Activated naive CD4-positive, alpha-beta T cell treated with anti-CD3 and anti-CD28 coated beads for 36 hours (primary cell): ENCODE measurements at places on chromosomes 5 and 9. TPM values are rescaled to one million over a fixed set of nuclear protein-coding genes. Genes with fewer than 3 reads are reported as not detected.

Gene IFNK
- not detected for total RNA-seq

GRCh38 chr5:99037668-99038067 lies 108.9 kb upstream of the CHD1 start:
- peak; percentile 46 for DNase-seq
- H3K27me3 ChIP-seq: no peaks in the 10 kb centered on the region
- peaks cover 25% of the 10 kb centered on the region for H3K36me3 ChIP-seq
- H3K4me3 ChIP-seq: no peak overlapping the region
- peaks cover 46% of the 10 kb centered on the region for H3K4me1 ChIP-seq
- H3K27ac ChIP-seq: no peak overlapping the region

GRCh38 chr5:109921735-109922380 lies 232.1 kb downstream of the MAN2A1 start:
- H3K27me3 ChIP-seq: no peaks in the 10 kb centered on the region
- peaks cover 35% of the 10 kb centered on the region for H3K4me1 ChIP-seq
- DNase-seq: peak; percentile 84
- H3K27ac ChIP-seq: peak overlapping the region; percentile 93
- peaks cover 2% of the 10 kb centered on the region for H3K36me3 ChIP-seq

GRCh38 chr5:77743181-77743580 lies 33.0 kb downstream of the TBCA start:
- no peak overlapping the region for H3K27ac ChIP-seq
- H3K27me3 ChIP-seq: no peaks in the 10 kb centered on the region
- H3K4me1 ChIP-seq: peaks cover 4% of the 10 kb centered on the region
- H3K36me3 ChIP-seq: peaks cover 3% of the 10 kb centered on the region
- no peak overlapping the region for H3K4me3 ChIP-seq

Gene PRRT1B
- not detected for total RNA-seq

GRCh38 chr5:136909906-136910305 lies 544.6 kb upstream of the TRPC7 start:
- DNase-seq: no peak
- H3K36me3 ChIP-seq: no peaks in the 10 kb centered on the region
- H3K4me1 ChIP-seq: no peaks in the 10 kb centered on the region
- no peak overlapping the region for H3K4me3 ChIP-seq

Gene GPR150
- 0.64 TPM for total RNA-seq

Gene BTNL3
- not detected for total RNA-seq

GRCh38 chr5:73189871-73190376 lies 16.9 kb downstream of the TMEM174 start:
- H3K4me1 ChIP-seq: no peaks in the 10 kb centered on the region
- peaks cover 67% of the 10 kb centered on the region for H3K27me3 ChIP-seq
- H3K4me3 ChIP-seq: no peak overlapping the region
- H3K27ac ChIP-seq: no peak overlapping the region

DNA sequence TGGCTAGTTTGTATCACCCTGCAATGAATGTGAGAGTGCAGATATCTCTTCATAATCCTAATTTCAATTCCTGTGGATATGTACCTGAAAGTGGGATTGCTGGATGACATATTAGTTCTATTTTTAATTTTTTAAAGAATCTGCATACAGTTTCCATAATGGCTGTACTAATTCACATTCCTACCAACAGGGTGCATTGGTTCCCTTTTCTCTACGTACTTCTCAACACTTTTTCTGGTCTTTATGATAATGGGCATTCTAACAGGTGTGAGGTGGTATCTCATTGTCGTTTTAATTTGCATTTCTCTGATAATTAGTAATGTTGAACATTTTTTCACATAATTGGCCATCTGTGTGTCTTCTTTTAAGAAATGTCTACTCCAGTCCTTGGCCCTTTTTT lies 927.5 kb downstream of the DTWD2 start:
- no peaks in the 10 kb centered on the region for H3K27me3 ChIP-seq
- DNase-seq: no peak
- H3K36me3 ChIP-seq: no peaks in the 10 kb centered on the region
- no peak overlapping the region for H3K27ac ChIP-seq

DNA sequence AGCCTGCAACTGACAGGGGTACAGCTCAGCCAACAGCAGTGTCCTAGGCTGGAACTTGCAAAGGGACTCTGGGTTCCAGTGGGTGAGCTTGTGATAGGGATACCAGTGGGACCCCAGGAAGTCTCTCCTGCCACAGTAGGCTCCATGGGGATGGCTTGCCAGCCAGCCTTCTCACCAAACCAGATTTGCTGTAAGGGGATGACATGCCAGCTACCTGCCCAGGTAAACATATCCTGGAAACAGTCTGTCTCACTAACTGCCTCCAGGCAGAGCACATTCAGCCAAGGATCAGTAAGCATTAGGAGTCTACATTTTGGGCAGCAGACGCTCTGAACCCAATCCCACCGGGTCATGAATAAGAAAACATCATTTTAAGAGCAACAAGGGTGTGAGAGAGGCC lies 49.9 kb downstream of the SIL1 start:
- H3K36me3 ChIP-seq: no peaks in the 10 kb centered on the region
- no peaks in the 10 kb centered on the region for H3K27me3 ChIP-seq
- no peak for DNase-seq
- no peak overlapping the region for H3K4me3 ChIP-seq

Gene ITK
- 340 TPM for total RNA-seq

DNA sequence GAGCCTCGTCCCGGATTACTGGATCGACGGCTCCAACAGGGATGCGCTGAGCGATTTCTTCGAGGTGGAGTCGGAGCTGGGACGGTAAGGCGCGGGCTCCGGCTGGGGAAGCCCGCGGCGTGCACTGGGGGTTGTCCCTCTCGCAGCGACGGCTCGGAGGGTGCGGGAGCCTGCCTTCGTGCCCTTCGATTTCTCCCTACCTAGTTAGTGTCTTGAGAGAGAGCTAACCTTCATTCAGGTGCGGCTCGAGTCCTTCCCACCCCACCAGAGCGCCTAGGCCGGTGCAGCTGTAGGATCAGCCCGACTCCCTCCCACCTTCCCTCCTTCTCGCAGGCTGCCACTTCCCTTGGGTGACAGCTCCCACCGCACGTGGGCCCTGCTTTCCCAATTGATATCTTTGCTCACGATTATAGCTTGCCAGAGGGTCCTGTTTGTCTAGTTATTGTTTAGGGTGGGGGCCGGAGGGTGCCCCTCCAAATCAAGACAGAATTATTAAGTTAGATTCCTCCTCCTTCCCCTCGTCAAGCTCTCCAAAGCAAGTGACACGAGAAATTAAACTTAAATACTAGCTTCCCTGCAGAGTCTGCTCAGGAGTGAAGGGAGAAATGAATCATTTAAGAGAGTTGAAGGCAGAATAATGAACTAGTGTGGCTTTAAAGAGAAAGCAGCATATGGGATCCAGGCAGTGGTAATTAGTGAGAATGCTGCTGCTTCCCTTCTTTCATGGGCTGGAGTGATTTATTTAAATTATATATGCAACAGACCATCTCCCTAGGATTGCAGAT lies 569 bp downstream of the CAMK4 start:
- DNase-seq: peak; percentile 64
- peaks cover 8% of the 10 kb centered on the region for H3K36me3 ChIP-seq
- H3K4me1 ChIP-seq: peaks cover 33% of the 10 kb centered on the region

Gene SOHLH1
- not detected for total RNA-seq

DNA sequence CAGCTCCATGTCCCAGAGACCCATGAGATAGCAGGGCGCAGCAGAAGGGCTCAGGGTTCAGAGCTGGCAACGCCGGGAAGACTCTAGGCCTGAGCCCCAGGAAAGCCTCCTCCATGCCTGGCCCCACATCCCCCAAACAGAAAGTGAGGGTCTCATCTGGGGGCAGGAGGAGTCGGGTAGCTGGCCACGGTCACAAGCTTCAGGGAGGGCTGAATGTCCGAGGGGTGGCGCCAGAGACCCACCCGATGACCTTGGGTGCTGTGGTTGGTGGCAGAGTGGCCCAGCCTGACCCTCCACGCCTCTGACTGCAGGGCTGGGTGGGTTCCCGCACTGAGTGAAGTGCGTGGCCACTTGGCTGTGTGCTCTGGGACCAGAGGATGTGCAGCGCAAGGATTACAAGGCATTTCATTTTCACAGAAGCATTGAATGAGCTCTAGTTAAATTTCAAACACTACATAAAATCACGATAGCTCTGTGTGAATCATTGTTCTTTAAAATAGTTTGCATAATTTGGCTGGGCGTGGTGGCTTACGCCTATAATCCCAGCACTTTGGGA lies 3.0 kb downstream of the C8G start:
- peaks cover 7% of the 10 kb centered on the region for H3K4me1 ChIP-seq
- no peaks in the 10 kb centered on the region for H3K36me3 ChIP-seq
- peak; percentile 42 for DNase-seq
- no peak overlapping the region for H3K27ac ChIP-seq
- H3K27me3 ChIP-seq: no peaks in the 10 kb centered on the region

- H3K27ac ChIP-seq: no peak overlapping the region
- no peak for DNase-seq
- H3K4me3 ChIP-seq: no peak overlapping the region
- peaks cover 8% of the 10 kb centered on the region for H3K36me3 ChIP-seq
Observed at GRCh38 chr9:20854444-20854843, 170.4 kb downstream of the FOCAD start.

- peaks cover 13% of the 10 kb centered on the region for H3K27me3 ChIP-seq
- no peaks in the 10 kb centered on the region for H3K36me3 ChIP-seq
- H3K4me3 ChIP-seq: no peak overlapping the region
- H3K27ac ChIP-seq: no peak overlapping the region
Observed at GRCh38 chr9:68541568-68541967, 885 bp upstream of the TMEM252 start.

Gene ITGA2
- 2.0 TPM for total RNA-seq

Gene CCL19
- not detected for total RNA-seq

Gene C5orf46
- total RNA-seq: not detected

Gene SPINK7
- total RNA-seq: not detected

DNA sequence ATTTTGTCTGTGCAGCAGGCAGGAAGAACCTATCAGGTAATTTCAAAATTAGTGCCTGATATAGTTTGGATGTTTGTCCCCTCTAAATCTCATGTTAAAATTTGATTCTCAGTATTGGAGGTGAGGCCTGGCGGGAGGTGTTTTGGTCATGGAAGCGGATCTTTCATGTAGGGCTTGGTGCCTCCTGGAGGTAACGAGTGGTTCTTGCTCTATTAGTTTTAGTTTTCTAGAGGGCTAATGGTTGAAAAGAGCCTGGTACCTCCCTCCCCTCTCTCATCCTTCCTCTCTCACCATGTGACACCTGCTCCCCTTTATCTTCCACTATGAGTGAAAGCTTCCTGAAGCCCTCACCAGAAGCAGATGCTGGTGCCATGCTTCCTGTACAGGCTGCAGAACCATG lies 106.3 kb downstream of the DRD1 start:
- H3K27me3 ChIP-seq: no peaks in the 10 kb centered on the region
- DNase-seq: no peak
- H3K27ac ChIP-seq: no peak overlapping the region
- H3K4me1 ChIP-seq: no peaks in the 10 kb centered on the region
- no peak overlapping the region for H3K4me3 ChIP-seq
- H3K36me3 ChIP-seq: no peaks in the 10 kb centered on the region

- H3K27ac ChIP-seq: no peak overlapping the region
- H3K27me3 ChIP-seq: no peaks in the 10 kb centered on the region
- no peak overlapping the region for H3K4me3 ChIP-seq
Observed at GRCh38 chr9:94627287-94627686, 12.0 kb downstream of the FBP1 start.

Gene C9
- not detected for total RNA-seq

Gene PCDHGA6
- 0.05 TPM for total RNA-seq

GRCh38 chr5:13611604-13612003 lies 332.9 kb downstream of the DNAH5 start:
- no peak for DNase-seq
- H3K4me3 ChIP-seq: no peak overlapping the region
- H3K27me3 ChIP-seq: no peaks in the 10 kb centered on the region
- no peaks in the 10 kb centered on the region for H3K36me3 ChIP-seq
- H3K4me1 ChIP-seq: no peaks in the 10 kb centered on the region

DNA sequence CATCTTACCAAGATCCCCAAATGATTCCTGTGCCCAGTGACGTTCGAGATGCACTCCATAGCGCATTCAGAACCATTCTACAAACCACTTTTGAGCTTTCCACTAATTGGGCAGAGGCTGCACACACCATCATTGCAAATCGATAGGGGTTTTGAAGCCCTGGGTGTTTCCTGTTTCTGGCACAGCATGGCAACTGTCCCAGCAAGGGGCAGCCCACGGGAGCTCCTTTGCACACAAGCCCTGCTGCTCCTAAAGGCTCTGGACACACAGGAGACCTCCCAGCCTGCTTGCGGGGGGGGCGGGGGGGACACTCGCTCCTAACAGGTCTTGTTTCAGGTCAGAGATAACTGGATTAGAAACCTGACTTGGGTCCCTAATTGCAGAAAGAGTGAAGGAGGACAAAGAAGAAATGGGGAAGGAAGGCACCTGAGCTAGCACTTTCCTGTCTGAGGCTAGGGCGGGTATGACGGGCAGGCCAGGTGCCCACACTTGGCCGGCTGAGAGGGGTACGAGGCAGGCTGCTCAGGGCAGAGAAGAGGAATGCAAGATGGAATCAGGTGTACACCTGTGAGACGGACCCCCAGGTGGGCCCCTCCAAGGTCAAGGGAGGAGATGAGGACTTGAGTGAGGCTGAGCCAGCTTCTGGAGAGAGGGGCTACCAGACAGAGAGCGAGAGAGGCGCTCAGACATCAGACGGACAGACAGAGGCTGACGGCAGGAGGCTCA lies 820 bp downstream of the FBP1 start:
- DNase-seq: no peak
- H3K36me3 ChIP-seq: no peaks in the 10 kb centered on the region
- H3K27me3 ChIP-seq: peaks cover 2% of the 10 kb centered on the region
- H3K27ac ChIP-seq: no peak overlapping the region
- H3K4me1 ChIP-seq: peaks cover 12% of the 10 kb centered on the region
- peak overlapping the region; percentile 75 for H3K4me3 ChIP-seq

- no peaks in the 10 kb centered on the region for H3K27me3 ChIP-seq
- H3K4me3 ChIP-seq: no peak overlapping the region
- no peak overlapping the region for H3K27ac ChIP-seq
- no peaks in the 10 kb centered on the region for H3K36me3 ChIP-seq
- no peak for DNase-seq
Observed at GRCh38 chr5:98363157-98363556, 410.3 kb upstream of the RGMB start.

Gene PRKACG
- total RNA-seq: not detected

DNA sequence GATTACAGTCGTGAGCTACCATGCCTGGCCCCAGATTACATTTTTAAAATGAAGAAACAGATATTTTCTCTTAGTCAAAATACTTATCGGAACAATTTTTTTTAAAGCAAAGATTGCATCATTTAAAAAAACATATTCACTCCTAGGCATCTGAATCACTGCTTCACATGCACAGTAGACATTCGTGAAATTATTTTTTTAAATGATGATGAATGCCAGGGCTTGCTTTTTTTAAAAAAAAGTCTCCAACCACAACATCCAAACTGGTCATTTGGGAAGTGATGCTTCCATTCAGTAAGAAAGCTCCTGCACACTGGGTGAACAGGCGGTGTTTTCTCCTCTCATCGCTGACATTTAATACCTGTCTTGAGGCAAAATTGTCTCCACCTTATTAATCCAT lies 223.0 kb upstream of the DMRT1 start:
- no peak for DNase-seq
- H3K27me3 ChIP-seq: no peaks in the 10 kb centered on the region
- H3K36me3 ChIP-seq: no peaks in the 10 kb centered on the region
- H3K4me1 ChIP-seq: peaks cover 5% of the 10 kb centered on the region
- H3K27ac ChIP-seq: no peak overlapping the region
- H3K4me3 ChIP-seq: no peak overlapping the region

GRCh38 chr5:143588933-143589662 lies 185.6 kb upstream of the NR3C1 start:
- H3K27me3 ChIP-seq: peaks cover 4% of the 10 kb centered on the region
- H3K27ac ChIP-seq: no peak overlapping the region
- DNase-seq: no peak
- H3K4me3 ChIP-seq: no peak overlapping the region
